KBM-7 (cell line): ENCODE measurements at places on chromosomes 11 and 22.

GRCh38 chr11:123507043-123507442, 77.0 kb downstream of the GRAMD1B start:
- no peak for DNase-seq

DNA sequence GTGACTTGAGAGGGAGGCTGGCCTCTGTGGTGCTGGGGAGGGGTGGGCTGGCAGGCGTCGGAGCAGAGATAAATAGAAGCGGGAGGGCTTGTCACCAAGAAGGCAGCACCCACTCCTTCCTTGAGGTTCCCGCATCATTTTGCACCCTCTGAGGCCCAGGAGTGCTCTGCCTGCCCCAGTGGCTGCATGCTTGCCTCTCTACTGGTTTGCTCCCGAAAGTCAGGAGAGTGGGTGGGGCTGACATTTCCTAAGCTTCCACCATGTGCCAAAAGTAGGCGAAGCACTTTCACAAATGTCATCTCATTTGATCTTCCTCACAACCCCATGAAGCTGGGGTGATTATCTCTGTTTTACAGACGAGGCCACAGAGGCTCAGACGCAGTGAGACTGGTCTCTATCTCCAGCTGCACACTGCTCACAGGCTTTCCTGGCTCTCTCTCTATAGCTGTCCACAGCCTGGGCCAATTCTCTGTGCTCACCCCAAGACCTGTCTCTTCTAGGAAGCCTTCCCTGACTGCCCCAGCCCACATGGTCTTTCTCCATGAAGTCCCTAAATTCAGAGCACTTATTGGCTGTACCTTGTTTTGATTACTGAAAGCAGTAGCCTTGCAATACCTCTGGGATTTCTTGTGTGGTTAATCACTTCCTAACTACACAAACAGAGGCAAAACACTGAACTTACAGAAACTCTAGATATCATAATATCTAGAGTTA, 2.6 kb upstream of the UCP3 start:
- DNase-seq: no peak

GRCh38 chr22:36048911-36049677, 20.5 kb upstream of the RBFOX2 start:
- no peak for DNase-seq

DNA sequence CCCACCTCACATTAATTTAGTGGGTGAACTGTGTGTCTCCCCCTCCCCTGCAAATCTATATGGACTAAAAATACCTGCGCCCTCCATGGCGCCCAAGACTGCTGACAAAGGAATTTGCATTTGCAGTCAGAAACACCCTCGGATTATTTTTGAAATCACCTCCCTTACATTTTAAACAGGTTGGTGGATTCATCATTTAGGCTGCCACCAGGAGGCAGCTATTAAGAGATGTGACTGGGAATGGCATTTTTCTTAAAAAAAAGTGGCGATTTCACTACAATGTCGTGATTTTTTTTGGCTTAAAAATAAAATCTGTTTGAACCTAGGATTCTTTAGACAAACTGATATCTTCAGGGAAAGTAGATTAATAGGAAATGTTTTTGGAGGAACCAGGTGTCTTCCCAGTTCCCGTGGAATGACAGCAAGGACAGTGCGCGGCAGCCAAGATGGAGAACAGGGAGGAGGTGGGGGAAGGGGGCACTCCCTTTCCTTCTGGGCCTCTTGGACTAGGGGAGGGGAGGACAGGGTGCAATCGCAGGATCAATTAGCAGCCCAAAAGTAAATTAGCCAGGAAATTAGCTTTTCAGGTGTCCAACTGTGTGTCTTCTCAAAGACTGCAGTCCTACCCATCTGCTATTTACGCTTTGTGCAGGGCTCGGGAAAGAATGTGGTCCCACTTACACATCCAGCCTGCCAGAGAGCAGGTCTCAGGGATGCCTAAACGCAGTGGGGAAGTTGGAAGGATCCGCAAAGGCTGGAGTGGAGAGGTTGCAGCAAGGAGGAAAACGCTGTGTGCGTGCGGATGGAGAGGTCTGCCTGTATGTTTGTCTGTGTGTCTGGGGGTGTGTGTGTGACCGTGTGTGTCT, 496.4 kb downstream of the NTM start:
- DNase-seq: no peak

GRCh38 chr11:33970984-33971466, 79.1 kb upstream of the LMO2 start:
- DNase-seq: peak; percentile 79

DNA sequence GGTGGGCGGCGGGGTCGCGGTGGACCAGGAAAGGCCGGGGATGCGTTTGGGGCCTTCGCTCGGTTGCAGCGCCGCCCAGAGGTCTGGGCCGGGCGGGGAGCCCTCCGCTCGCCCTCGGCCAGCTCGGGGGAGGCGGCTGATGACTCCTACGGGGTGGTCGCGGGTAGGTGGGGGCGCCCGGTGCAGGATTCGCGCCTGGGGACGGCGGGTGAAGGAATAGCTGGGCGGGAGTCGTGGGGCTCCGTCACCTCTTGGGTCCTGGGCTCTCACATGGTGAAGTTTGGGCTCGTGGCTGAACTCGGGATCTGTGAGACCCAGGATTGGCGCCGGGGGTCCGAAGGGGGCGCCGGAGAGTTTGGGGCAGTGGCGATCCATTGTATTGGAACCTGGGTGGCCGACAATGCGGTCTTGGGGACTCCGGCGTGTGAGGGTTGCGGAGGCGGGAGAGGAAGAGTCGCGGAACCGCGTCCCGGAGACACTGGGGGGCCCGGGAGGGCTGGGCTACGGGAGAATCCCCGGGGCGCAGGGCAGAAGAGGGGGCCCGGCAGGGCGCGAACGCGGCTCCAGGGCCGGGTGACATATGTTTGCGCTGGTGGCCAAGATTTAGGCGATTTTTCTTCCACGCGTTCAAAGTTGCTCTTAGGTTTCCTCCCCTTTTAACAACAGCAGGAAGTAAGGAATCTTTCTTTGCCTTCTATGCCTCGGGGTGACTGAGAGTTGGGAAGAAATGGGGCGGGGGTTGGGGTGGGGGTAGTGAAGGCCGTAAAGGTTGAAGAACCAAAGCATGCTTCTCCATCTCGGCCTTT, 935 bp downstream of the QSER1 start:
- DNase-seq: peak; percentile 65

- DNase-seq: no peak
Observed at GRCh38 chr22:50436015-50436830, 38.6 kb downstream of the SBF1 start.

GRCh38 chr11:62922653-62923431, 1.7 kb upstream of the CHRM1 start:
- no peak for DNase-seq

DNA sequence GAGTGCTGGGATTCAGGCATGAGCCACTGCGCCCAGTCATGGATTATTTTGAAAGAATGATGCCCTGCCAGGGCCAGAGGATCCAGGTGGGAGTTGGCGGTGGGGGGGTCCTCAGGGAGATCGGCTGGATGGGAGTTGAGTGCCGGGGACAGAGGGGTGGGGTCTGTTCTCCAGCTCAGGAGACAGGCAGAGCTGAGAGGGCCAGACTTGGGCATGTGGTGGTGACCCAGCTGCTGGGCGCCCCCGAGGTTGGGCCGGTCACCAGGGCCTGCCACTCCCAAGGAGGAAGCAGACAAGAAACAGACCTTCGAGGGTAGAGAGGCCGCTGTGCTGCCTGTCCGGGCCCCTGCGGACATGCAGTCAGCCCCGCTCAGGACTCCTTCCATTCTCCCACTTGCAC, 11.8 kb upstream of the PRODH start:
- DNase-seq: no peak

DNA sequence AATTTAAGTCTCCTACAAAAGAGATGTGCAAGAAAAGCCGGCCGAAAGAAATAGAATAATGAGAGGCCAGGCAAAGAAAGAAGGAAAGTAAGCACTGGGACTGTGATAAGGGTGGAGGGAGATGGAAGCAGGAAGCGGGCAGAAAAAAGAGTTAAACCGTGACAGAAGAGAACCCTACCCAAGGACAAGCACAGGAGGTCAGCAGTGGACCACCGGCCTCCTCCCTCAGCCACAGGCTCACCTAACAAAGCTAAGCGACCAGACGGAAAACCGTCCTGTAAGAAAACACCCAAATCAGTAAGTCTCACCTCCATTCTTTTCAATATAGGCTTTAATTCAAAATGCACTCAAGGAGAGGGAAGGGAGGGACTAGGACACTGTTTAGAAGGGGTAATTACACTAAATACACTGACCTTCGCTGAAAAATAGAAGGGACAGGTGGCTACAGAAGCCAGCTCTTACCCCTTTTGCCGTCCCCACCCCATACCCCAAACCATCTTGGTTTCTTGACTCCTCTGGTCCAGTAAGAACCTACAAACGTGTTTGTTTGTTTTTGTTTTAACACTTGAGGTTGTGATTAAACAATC, 1.9 kb downstream of the FAM181B start:
- DNase-seq: no peak
